Stimulated activated CD8-positive, alpha-beta memory T cell treated with anti-CD3 and anti-CD28 coated beads, Interleukin-2, amount 100 ng/mL, for 48 hours (primary cell): ENCODE measurements at places on chromosomes 6 and 20.

- no peak for DNase-seq
Measured at GRCh38 chr20:57335392-57335791, 5.8 kb downstream of the SPO11 start.

GRCh38 chr20:62039738-62040137 lies 25.9 kb downstream of the TAF4 start:
- DNase-seq, result no peak

- DNase-seq, result no peak
Measured at GRCh38 chr20:32474009-32474716, 111.0 kb downstream of the NOL4L start.

DNA sequence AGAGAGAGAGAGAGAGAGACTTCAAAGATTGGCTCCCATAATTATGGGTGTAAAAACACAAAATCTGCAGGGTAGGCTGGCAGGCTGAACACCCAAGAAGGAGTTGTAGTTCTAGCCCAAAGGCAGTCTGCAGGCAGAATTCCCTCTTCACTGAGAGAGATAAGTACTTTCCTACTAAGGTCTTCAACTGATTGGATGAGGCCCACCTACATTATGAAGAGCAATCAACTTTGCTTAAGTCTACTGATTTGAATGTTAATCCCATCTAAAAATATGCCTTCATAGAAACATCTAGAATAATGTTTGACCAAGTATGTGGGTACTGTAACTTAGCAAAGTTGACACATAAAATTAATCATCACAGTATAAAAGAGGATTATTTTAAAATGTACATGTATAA lies 949.7 kb downstream of the HACE1 start:
- DNase-seq, result no peak

DNA sequence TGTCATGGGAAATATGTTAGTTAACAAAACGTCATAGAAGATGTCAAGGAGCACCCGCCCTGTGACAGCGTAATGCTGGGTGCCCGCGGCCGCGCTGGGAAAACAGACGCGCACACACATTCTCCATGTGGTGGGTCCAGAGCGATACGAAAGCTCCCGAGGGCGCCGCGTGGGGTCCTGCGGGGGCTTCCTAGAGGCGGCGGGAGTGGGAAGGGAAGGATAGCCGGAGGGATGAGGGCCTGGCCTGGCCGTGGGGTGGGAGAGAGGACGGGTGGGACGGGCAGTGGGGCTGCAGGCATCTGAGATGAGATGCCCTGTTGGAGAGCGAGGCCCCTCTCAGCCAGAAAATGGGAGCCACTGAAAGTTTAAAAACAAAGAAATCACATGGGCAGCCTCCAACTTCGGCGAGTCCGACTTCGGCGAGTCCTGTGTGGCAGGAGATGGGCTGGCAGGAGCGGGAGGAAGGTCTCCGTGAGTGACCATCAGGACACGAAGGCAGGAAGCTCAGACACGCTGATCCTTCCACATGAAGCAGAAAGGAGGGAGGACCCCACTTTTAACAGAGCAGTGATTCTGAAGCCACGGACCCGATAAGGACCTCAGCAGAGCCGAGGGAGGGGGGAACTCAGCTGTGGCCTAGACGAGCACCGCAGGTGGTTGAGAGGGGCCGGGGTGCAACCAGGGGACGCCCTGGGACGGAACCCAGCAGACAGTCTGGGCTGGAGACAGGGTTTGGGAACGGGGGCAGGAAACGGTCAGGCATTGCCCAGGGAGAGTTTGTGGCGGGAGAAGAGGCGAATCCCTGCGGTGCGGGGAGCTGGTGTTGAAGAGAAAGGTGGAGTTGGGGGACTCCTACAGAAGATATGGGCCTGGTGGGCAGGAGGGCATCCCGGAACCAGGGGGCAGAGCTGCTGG lies 114.1 kb upstream of the FRMD1 start:
- DNase-seq, result no peak

DNA sequence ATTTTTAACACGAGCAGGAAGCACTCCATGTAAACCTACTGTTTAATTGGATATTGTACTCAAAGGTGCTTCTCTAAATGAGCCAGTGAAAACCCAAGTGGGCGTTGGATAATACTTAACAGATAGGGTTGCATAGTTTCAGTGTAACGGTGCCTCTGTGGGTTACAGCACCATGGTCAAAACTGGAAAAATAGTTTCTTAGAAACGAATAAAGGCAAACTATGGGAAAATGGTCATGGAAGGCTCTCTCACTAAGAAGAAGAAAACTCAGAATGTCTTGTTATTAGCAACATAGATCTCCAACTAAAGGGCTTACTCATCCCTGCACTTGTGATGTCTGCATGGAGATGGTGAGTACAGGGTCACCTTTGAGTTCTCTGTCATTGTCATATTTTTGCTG lies 59.1 kb upstream of the NEDD9 start:
- no peak for DNase-seq
